ENCODE measurements at places on chromosomes 12 and 14.

GRCh38 chr12:89461649-89462612 is 62.7 kb downstream of the GALNT4 start:
- peak; percentile 28 for DNase-seq

DNA sequence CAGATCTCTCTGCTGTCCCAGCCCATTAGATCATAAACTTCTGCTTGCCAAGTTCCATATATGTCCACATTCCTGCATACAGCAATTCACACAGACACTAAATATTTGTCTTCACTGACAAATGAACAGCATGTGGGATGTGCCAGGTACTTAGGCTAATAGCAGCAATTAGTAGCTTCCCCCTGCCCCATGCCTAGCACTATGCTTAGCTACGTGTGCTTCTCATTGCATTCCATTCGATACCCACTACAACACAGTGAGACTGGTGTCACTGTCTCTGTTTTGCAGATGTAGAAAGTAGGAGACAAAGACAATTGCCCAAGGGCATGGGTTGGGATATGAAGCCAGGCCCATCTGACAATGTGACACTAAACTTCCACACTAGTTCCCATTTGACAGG is 308.4 kb downstream of the BCL11B start:
- peak; percentile 35 for DNase-seq

- no peak for DNase-seq
Observed at GRCh38 chr14:57049848-57050247, 218.9 kb downstream of the EXOC5 start.

- no peak for DNase-seq
Observed at GRCh38 chr12:102618197-102618877, 138.0 kb upstream of the IGF1 start.

- no peak for DNase-seq
Observed at GRCh38 chr12:47855502-47855901, 35.8 kb upstream of the HDAC7 start.

GRCh38 chr14:60590991-60591414 is 58.3 kb downstream of the SIX1 start:
- DNase-seq: no peak

DNA sequence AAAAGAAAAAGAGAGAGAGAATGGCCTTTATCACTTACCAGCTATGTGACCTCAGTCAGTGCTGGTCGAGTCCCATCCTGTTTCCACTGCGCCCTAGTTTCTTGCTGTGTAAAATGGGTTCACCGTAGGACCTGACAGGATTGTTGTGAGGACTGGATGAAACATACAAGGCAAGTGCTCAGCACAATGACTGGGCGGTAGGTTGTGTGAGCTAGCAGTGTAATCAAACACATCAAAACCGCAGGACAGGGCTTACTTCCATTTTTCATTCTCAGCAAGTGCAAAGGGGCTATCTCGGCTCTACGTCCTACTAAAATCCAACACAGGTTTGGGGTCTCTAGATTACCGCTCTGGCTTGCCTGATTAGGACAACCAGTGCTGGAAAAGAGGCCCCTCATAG is 36.4 kb upstream of the ATXN2 start:
- no peak for DNase-seq

GRCh38 chr14:100474196-100474595 is 113.0 kb downstream of the BEGAIN start:
- DNase-seq: no peak

- DNase-seq: no peak
Observed at GRCh38 chr14:99315197-99315596, 43.2 kb upstream of the BCL11B start.

DNA sequence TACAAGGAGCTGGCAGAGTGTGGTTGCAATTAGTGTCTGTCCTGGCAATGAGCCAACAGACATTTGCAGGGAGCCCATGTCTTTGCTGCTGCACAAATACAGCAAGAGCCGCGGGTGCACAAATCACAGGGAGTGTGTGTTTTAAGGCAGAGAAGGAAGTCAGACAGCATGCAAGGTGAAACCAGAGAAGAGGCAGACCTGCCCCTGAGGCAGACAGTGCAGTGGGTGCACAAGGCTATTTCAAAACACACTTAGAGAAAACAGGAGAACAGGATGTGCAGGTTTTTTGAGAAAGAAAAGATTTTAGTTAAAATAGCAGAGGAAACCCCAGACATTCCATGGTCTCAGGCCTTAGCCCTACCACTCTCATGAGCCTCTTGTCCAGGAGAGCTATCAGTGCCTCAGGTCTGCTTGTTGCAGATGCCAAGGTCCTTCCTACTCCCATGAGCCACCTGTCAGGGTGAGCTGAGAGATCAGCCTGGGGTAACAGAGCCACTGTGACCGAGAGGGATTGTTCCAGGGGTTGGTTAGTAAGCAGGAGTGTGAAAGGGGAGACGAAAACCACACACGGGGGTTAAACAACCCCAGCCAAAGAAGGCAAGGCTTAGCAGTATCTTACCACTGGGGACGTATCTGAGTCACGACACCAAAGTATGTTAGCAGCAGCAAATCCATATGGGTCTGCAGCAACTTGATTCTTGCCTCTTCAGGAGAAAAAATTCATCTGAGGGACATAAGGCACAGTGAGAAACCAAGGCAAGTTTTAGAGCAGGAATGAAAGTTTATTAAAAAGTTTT is 78.1 kb downstream of the C14orf132 start:
- peak; percentile 91 for DNase-seq

DNA sequence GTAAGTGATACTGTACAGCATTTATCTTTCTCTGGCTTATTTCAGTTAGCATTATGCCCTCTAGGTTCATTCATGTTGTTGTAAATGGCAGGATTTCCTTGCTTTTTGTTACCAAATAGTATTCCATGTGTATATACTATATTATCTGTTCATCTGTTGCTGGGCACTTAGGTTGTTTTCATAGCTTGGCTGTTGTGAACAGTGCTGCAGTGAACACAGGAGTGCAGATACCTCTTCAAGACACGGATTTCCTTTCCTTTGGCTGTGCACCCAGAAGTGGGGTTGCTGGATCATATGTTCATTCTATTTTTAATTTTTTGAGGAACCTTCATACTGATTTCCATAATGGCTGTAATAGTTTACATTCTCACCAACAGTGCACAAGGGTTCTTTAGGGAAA is 21.5 kb downstream of the EP400 start:
- DNase-seq: no peak

DNA sequence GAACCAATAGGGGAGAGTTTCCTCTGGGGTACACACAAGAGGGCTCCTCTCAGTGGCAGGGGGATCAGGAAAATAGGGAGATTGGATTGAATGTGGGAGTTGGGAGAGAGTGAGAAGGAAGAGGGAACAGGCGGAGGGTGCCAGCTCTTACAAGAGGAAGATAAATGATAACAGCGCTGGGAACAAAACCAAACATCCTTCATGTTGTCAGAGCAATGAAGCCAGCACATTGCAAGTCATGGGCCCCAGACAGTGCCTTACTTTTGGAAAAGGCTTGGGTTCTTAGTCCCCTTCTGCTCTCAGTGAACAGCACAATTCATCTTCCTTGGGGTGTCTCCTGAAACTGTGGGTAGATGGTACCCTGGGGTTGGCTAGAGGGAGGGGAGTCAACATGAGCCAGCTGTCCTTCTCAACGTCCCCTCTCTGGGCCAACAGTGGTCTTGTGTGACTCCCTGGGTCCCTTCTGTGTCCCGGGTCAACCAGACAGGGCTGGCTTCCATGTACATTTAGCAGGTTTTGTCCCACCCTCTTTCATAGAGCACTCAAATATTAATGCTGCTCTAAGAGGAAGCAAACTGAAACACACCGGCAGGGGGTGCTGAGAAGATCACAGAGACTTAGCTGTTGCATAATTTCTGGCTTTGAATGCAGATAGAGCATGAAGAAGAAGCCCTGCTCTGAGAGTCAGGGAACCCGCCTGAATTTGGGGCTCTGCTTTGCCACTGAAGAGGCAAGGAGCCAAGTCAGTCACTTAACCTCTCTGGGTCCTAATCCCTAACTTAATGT is 138.5 kb downstream of the ESRRB start:
- no peak for DNase-seq

GRCh38 chr12:16454481-16454880 is 107.0 kb downstream of the MGST1 start:
- no peak for DNase-seq

DNA sequence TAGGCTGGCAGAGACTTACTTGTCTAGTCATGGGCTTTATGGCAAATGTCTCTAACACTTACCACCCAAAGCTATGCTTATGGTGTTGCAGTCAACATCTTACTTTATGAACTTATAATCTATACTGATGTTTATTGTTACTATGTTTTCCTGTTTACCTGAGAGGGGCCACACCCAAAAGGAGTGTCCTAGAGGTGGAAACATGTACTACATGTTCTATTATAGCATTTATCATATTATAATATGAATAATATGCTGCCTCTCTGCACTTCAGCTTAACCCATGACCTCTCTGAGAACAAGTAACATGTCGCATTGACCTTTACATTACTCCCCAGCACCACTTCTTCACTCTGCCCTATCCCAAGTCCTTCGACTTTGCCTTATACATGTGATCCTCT is 501.8 kb downstream of the ETNK1 start:
- no peak for DNase-seq

DNA sequence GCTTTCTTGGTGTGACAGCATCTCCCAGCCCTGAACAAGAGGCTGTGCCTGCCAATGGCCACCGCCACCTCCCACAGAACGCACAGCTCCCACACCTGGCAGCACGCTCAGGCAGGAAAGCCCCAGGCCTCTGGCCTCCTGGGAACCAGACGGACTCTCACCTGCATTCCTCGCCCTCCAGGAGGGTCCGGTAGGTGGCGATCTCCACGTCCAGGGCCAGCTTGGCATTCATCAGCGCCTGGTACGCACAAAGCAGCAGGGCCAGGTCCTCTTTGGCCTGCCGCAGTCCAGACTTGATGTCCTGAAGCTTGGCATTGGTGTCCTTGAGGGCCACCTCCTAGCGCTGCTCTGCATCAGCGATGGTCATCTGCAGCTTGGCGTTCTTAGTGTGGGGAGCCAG is 12.1 kb upstream of the KRT77 start:
- peak; percentile 73 for DNase-seq

DNA sequence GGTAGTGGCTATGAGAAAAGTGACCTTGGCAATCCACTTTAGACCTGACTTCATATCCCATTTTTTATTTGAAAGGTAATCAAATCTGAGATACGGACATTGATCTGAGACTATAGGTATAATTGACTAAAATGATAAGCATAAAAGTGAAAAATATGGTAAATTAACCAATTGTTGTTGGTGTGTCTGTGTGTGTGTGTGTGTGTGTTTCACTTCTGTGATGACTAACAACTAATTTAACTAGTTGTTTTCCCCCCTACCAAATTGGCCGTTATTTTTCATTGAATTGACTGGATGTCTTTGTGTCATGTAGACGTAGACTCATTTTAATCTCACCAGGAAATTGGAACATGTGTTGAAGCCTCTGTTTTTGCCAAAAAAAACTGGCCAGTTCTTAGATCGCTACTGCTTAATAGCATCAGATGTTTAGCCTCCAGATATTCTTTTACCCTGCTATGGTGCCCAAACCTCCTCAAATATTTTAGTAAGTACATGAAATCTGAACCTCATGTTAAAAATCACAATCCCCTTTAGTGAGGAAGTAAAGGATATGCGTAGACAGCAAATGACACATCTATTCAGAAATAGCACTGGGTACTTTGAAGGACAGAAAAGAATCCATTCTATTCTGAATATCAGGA is 395.0 kb downstream of the EGLN3 start:
- DNase-seq: no peak

- no peak for DNase-seq
Observed at GRCh38 chr14:100691395-100692056, 35.2 kb upstream of the DLK1 start.

- no peak for DNase-seq
Observed at GRCh38 chr14:54537651-54538050, 27.9 kb downstream of the CGRRF1 start.

DNA sequence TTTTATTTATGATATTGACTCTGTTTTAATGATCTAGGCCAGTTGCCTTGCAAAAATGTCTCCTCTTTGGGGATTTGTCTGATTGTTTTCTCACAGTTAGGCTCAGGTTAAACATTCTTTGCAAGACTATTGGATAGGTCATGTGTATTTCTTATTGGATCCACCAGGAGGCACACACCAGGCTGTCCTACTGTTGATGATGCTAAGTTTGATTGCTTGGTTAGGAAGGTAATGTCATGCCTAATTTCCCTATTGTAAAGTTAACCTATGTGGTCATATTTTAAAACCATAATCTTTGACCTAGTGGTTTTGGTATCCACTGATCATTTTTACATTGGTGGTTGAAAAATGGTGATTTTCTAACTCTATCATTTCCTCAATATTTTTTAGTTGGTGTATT is 137.1 kb downstream of the BRMS1L start:
- DNase-seq: no peak

GRCh38 chr14:104343294-104343625 is 204.9 kb downstream of the KIF26A start:
- no peak for DNase-seq

DNA sequence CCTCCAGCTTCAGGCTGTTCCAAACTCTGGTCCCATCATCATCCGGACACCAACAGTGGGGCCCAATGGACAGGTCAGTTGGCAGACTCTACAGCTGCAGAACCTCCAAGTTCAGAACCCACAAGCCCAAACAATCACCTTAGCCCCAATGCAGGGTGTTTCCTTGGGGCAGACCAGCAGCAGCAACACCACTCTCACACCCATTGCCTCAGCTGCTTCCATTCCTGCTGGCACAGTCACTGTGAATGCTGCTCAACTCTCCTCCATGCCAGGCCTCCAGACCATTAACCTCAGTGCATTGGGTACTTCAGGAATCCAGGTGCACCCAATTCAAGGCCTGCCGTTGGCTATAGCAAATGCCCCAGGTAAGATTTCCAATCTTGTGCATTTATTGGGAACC is 3.3 kb downstream of the SP1 start:
- DNase-seq: no peak

DNA sequence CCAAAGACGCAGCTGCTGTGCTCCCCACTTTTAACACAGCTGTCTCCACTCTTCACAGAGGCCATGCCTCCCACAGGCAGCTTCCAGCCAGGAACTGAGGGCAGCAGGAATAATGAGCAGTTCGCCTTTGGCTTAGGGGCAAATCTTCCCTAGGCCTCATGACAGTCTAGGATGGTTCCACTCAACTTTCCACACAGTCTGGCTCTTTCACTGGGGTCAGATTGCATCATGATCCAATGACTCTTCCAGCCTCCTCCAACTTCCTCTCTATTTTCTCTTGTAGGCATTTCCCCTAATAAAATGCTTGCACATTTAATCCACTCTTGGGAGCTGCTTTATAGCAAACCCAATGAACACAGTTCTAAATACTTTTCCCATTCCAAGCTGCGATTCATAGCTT is 271.6 kb upstream of the ATP2B1 start:
- DNase-seq: no peak

DNA sequence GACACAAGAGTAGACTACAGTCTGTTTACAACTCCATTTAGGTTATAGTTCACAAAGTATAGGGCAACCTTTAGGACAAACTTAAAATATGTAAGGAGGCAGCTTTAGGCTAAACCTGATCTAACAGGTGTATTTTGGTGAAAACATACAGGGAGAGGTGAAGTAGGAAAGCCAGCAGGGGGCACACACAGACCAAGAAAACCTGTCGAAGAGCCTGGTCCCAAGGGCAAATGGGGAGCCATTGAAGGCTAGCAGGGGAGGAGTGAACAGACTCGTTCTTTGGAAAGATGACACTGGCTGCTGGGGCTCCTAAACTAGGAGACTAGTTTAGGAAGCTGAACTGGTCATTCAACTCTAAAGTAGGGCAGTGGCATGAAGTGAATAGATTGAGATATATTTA is 138.8 kb upstream of the WSCD2 start:
- peak; percentile 44 for DNase-seq

Measured in T47D (cell line).